Suppressor macrophage (primary cell): ENCODE measurements at places on chromosomes 2 and 18.

GRCh38 chr2:212975333-212975732 is 176.1 kb downstream of the IKZF2 start:
- DNase-seq: peak; percentile 15

DNA sequence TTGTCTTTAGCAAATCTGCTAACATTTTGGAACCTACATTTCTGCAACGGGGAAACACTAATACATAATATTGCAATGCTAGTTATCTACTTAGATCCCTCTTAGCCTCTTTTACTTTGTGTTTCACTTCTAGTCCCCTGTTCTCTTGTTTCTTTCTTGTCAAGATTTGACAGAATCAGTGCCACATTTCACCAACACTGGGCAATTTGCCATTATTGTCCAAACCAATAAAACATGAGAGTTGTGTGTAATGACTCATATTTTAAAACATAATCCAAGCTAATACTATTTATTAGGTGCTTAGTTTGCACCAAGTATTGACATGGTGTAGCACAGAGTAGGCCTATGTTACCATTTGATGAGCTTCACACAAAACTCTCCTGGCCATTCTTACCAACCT is 33.7 kb upstream of the ACVR1C start:
- DNase-seq: no peak

GRCh38 chr2:219168526-219168925 is 1.3 kb downstream of the SLC23A3 start:
- DNase-seq: peak; percentile 12

DNA sequence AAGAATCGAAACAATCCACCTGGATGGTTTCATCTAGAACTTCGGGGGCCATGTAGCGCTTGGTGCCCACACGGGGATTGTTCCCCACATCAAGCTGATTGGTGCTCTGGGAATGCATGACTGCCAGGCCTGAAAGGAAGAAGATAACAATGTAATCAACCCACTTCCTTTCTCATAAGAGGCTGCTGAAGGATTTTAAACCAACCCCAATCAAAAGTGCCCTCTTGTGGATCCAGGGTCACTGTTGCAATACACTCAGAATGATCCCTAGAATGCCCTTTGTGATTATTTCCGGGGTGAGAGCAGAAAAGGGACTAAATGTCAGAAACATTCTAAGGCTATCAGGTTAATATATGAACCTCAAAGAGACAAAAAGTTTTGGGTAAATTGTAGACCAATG is 115.2 kb downstream of the ACVR1 start:
- DNase-seq: no peak

DNA sequence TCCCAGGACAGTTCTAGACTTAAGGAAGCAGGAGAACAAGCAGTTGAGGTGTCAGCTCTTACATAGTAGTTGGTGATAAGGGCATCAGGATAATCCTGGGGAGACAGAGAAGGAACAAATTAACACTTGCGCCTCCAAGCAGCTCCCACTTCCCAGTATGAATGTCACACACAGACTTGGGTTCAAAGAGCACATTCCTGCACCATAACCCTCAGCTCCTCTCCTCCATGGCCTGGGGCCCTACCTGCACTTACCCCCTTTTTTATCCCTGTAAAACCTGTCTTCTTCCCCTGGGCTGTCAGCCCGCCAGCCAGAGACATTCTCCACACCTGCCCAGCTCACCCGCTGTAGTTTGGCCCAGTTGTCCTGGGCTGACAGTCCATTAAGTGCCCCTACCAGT is 3.9 kb upstream of the UCN start:
- DNase-seq: no peak

DNA sequence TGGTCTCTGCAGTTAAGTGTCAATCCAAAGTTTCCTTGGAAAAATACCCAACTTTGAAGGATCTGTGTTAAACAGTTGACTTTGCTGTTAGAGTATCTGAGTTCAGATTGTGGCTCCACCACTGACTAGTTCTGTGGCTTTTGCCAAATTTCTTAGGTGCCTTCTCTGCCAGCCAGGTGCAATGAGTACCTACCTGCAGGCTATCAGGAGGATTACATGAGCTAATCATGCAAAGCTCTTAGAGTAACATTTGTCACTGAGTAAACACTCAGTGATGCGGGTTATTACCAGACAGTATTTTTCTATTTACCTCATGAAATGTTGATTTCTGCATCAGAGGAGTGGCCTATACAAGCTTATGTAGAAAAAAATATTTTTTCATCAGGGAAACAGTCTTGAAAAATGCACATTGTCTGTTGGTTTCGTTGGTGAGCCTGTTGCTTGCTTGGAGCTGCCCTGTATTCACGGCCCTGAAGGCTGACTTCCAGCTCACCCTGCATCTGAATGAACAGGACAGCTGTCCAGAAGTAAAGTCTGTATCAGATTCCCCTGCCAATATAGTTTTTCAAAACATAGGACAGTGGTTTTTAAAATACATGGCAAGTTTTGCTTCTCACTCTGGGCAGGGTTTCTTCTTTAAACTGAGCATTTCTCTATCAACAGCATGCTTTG is 235.1 kb downstream of the CDCA7 start:
- DNase-seq: no peak

DNA sequence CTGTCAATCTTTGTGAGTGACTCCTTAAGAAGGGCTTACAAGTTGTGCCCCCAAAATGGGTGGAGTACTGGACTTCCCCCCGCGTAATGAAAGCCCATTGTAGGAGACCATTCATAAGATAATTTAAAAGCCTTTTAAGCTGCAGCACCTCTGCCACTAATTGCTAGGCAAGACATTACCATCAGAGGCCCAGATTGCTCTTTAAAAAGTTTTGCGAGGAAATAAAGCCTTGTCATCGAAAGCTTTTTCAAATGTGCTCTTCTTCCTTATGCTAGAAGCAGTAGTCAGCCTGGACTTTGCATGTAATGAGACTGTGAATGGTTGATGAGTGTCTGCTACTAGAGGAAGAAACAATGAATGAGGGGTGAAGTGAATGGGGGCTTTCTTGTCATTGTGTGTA is 345.3 kb upstream of the CDH2 start:
- no peak for DNase-seq

GRCh38 chr18:55588111-55588869 is at the start of gene TCF4:
Gene TCF4 (minus strand): TSS chr18:55588192. CDS start chr18:55587116, 1,076 bp downstream.
- DNase-seq: peak; percentile 46

GRCh38 chr2:6986912-6987361 is 69.7 kb downstream of the RNF144A start:
- no peak for DNase-seq

DNA sequence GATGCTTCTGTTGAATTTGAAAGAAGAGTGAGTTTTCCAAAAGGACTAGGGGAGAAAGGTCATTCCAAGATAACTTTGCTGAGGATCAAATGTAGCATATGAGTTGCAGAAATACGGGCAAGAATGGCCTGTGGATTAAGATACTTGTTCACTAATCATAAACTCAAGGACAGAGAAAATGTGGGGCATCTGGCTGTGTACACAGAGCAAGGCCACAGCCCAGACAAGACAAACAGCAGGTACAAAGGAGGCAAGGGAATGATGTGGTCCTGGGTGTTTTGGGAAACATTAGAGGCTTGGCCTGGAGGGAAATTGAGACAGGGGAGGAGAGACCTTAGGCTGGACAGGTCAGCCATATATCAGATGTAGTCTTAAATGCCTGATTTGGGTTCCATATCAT is 254.8 kb downstream of the TTC32 start:
- DNase-seq: no peak

DNA sequence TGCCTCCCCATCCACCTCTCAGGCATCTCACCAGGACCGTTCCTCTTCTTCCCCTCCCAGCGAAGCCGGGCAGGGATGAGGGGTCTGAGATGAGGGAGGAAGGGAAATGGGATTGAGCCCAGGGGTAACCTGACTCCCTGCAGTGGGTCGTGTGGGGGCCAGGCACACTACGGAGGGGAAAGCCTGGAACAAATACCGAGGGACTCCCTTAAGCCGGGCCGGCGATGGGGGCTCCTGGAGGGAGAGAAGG is 250 bp upstream of the SPEG start:
- no peak for DNase-seq

DNA sequence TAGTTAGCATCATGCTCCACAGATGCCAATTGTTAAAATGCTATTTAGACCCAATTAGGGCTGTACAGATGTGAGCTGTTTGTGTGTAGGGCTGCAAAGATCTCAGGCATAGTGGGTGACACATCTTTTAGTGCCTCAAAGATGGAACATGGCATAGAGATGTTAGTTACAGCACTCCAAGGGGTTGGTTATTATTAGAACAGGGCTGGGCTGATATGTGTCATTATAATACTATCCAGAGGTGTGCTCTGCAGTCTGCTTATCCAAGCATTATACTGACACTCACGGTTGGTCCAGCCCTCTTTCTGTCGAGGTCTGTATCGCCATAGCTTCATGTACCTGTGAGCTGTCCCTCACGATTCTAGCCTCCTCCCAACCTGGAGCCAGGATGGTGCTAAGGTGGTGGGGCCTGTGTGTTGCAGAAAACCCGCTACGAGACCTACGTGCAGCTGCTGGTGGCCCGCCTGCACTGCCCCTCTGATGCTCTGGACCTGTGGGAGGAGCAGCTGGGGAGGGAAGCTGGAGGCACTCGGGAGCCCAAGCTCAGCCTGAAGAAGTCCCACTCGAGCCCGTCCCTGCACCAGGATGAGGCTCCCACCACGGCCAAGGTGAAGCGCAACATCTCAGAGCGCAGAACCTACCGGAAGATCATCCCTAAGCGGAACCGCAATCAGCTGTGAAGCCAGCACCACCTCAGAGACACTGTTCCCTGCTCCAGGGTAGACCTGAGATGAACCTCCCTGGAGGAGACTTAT is 27.1 kb downstream of the PSD4 start:
- no peak for DNase-seq

DNA sequence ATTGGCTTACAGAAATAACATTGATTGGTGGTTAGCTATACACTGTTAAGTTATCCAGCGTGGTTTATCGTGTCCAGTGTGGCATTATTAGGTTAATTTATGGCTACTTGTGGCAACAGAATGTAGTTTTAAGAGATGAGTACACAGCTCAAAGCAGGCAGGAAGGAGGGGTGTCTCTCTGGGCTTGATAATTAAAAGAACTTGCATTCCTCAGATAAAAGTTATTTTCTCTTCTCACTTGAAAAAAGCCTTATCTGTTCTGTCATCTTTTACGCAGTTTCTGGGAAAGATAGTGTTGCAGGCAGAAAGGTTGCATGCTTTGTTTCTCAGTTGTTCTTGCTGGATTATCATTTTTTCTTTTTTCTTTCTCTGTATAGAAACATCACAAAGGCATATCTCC is 154.4 kb upstream of the COL3A1 start:
- DNase-seq: no peak

DNA sequence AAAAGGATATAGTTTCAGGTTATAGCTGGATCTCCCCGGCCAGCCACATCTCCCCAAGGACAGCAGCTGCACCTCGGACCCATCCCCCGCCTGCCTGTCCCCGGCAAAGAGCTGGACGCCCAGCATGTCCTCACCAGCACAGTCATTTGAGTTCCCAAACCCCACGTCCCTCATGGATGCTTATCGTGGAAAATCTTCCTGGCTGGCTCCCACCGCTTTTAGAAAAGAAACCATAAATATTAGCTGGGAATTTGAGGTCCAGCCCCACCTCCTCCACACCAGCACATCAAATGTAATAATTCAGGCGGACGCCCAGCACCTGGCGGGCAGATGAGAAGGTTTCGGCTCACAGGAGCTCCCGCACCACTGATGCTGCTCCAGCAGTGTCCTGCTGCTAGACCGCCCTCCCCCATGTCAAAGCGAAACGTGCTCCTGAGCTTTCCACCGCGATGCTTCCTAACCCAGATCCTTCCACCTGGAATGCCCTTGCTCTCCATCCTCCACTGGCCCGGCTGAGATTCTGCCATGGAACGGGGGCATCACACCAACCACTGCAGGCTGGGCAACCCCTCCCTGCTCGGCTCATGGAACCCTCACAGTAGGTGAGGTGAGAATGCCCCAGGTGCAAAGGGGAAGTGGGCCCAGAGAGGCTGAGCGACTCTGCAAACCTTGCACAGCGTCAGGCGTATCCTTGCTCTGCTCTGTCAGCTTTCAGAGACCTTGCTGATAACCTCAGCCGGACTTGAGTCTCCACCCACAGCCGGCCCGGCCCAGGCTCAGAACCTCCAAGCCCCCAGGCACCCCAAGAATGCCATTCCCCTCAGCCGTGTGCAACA is 71.5 kb upstream of the GPC1 start:
- DNase-seq: no peak

DNA sequence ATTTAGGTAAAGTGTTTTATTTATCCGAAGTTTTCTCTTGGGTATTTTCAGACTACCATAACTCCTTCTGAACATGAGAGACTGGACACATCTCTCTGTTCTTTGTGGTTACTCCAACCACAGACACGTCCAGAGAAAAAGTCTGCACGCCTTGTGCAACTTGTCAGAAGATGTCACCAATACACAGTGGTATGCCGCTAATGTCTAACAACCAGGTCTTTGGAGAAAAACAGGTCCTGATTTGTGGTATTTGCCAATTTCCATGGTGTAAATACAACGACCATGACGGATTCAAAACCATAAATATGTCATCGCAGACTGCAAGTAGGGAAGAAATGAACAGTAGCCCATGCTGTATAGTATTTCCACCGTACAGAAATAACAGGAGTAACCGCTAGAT is 620.6 kb upstream of the ID2 start:
- DNase-seq: peak; percentile 15

DNA sequence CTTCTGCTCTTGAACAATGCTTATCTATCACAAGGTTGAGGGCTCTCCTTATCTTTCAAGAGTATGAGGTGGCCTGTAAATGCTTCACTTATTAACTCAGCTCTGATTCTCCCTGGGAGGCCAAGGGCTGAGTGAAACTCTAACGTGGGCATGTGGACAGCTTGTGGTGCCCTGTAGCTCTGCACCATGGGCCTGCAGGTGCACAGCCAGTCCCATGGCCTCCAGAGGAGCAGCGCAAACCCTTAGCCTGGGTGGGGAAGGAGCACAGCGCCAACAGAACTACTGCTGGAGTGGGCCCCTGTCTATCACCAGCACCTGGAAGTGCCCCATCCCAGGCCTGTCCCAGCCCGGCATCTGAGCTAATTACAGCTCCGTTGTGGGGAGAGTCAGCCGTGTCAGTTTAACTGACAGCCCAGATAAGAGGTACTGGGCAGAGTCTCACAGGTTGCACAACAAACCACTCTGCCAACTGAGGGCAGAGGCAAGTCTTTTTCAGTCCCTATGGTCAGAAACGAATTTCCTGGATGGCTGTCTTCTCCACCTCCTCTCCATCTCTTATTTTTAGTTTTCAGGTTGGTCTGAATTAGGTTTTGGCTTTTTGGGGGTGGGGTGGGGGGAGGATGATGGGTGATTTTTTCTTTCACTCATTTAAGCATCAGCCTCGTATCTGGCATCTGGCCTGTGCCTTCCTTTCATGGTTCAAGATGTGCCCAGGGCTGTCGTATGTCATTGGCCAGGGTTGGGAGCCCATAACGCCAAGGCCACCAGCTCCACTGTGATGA is 219.5 kb downstream of the BCL2 start:
- no peak for DNase-seq

DNA sequence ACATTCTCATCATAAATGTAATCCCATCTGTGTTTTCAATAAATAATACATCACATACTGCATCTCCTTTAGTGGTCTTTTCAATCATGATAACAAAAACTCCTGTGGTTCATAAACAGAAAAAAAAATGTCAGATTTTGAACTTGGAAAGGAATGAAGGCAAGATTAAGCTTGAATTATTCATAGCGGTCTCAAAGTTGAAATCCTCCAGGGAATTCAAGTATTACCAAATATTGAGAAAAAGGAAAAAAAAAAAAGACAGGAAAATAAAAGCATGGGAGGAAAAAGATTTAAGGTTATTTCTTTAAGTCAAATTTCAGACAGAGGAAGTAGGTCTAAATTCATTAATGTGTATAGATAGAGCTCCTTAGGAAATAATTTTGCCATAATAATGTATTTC is 92.1 kb downstream of the COLEC12 start:
- no peak for DNase-seq
